Vagina (tissue), 2 donors: ENCODE measurements at places on chromosomes 2 and 18.

GRCh38 chr2:23008440-23008839 lies 376.5 kb upstream of the KLHL29 start:
- no peak for DNase-seq

GRCh38 chr2:120770176-120770575 lies 34.5 kb downstream of the GLI2 start:
- no peak for DNase-seq

DNA sequence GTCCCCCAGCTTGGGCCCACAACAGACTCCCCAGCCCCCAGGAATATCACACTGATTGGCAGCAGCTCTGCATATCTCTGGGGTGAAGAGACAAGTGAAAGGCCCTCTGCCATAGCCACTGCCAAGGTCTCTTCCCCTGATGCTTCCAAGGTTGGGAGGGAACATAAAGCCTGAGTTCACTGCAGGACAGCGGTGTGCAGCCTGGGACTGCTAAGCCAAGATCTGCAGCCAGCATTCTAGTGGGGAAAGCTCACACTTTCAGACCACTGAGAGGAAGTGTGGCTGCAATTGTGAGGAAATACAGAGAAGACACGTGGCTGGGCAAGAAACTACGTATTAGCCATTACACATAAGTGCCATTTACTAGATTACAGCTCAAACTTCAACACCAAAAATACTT lies 100.7 kb downstream of the MAIP1 start:
- no peak for DNase-seq

DNA sequence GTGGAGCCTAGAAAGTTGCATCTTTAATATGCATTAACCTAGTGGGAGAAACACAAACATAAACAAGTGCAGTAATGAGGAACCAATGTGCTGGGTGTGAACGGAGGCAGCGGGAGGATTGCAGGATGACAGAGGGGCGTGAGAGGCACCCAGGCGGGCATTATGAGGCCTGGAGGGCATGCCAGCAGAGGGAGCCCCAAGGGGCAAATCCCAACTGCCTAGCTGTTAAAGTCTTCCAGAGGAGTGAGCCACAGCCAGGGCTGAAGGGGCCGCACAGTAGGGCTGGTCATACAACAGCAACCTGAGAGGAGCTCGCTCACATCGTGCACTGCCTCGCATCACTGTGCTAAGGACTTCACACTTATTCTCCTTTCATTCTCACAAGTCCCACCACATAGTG lies 13.3 kb upstream of the PRELID3A start:
- no peak for DNase-seq

- no peak for DNase-seq
Measured at GRCh38 chr2:70046534-70046933, 40.7 kb upstream of the PCBP1 start.

DNA sequence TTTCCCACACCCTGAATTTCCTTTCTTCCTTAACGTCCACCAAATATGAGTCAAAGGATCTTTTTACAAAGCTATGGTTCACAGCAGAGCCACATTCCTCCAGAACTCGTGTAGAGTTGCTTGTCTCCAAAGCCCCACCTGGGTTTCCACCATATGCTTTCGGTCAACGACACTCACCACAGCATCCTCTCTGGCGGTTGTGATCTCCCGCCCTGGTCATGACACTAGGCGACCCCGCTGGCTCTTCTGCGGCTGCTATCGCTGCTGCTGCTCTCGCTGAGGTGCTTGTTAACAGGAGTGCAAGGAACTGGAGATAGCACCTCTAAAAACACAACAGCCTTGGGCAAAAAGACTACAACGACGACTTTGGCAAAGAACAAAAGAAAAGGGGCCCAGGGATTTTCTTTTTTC lies 340 bp downstream of the SLC40A1 start:
- DNase-seq: no peak

DNA sequence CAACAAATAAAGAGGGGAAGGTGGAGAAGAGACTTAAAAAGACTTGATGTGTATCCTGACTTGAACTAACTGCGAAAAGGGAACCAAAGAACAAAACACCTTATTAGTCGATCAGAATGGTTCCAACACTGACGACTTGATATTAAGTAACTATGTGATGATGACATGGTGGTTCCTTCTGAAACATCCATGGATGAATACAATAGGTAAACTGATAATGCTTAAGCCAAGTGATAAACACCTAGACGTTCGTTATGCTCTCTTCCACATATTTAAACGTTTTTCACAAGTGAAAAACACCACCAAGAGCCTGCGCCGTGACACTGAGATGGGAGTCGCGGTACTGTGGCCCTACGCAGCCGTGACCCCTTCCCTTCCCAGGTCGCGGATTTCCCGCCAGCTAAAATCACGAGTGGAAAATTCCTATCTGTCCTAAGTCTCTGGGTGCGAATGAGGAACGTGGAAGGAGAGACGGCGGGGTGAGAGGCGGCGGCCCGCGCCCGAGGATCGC lies 797 bp downstream of the TTC32 start:
- no peak for DNase-seq

GRCh38 chr18:70385474-70385873 lies 96.6 kb downstream of the SOCS6 start:
- DNase-seq: no peak

- DNase-seq: no peak
Measured at GRCh38 chr2:7032371-7032770, 115.2 kb downstream of the RNF144A start.

GRCh38 chr2:147133286-147133908 lies 711.4 kb upstream of the ACVR2A start:
- DNase-seq: no peak

GRCh38 chr2:45984896-45985473 lies 312.2 kb upstream of the EPAS1 start:
- peak; percentile 62 for DNase-seq

GRCh38 chr2:56681659-56682396 lies 498.0 kb downstream of the CCDC85A start:
- DNase-seq: no peak

DNA sequence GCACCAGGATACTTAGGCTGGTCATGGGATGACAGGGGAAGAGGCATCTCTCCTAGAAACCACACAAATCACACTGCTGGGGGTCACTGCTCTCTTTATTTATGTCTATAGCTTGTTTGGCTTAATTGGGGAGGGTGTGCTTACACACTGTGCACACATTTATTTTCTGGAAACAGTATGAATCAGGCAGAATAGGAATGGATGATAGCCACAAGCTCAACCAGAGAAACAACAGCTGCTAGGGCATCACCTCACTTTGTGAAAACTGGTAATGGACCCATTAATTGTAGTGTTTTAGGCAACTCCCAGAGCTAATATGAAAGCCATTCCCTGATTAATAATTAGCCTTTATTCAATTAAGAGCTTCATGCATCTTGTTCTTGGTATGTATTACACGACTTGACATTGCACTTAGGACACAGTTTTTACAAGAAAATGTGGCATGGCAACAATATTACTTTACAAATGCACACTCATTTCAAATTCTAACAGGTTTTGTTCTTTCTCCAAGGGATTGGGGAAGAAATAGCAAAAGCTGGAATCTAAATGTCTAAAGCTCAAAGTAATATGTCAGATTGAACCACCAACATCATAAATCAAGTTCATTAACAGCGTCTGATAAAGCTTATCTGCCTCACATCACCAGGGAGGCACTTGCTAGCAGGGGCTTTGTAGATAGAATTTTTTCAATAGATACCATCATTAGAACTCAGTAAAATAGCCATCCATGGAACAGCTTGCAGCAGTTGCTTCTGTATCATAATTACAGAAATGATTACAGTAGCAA lies 361.9 kb upstream of the FSHR start:
- no peak for DNase-seq

GRCh38 chr2:152894051-152894450 lies 175.6 kb downstream of the ARL6IP6 start:
- DNase-seq: no peak

DNA sequence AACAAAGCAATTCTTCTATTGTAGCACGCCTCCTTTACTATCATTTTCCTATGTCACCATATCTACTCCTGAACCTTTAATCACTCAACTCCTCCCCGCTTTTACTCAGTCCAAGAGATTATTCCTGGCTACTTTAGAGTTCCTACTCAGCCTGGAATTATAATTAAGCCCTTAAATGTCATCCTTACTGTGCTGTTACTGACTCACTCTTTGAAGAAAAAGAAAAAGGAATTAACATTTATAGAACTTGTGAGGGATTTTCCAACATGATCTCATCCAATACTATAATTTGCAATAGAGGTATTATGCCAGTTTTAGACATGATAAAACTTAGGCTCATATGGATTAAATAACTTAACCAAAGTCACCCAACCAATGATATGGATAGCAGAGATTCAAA lies 61.7 kb downstream of the CCDC88A start:
- DNase-seq: no peak

DNA sequence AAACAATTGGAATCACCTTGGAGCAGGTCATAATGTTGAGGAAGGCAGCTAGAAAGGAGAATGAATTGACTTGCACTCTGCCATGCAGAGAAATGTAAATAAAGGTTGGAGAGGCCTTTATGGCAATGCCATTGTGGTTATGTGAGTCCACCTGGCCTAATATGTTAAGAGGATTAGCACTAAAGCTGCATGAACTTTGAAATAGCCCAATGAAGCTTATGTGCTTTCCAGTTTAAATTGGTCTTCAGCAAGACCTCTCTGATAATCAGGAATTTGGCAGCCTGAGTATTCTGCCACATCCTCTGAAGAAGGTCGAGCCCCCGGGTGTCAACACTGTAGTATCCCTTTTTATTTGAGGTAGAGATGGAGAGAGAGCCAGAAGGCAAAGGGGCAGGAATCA lies 464.9 kb downstream of the CDH2 start:
- no peak for DNase-seq

DNA sequence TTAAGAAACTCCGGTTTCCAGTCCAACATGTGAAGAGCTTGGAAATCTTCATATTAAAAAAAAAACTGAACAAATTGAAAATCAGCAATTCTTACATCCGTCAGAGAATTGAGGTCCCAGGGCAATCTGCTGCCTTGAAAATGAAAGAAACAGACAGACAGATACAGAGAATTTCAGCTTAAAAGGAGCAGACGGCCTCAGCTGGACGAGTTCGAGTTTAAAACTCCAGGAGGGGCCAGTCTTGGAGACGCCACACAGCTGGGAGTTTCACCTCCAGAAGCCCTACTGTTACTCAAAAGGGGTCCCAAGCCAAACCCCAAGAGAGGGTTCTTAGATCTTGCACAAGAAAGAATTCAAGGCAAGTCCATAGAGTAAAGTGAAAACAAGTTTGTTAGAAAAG lies 226.5 kb upstream of the ARL4C start:
- no peak for DNase-seq

GRCh38 chr2:169072163-169072925 lies 3.0 kb downstream of the DHRS9 start:
- DNase-seq: no peak

- DNase-seq: no peak
Measured at GRCh38 chr2:232363784-232364615, 14.6 kb upstream of the ALPP start.

DNA sequence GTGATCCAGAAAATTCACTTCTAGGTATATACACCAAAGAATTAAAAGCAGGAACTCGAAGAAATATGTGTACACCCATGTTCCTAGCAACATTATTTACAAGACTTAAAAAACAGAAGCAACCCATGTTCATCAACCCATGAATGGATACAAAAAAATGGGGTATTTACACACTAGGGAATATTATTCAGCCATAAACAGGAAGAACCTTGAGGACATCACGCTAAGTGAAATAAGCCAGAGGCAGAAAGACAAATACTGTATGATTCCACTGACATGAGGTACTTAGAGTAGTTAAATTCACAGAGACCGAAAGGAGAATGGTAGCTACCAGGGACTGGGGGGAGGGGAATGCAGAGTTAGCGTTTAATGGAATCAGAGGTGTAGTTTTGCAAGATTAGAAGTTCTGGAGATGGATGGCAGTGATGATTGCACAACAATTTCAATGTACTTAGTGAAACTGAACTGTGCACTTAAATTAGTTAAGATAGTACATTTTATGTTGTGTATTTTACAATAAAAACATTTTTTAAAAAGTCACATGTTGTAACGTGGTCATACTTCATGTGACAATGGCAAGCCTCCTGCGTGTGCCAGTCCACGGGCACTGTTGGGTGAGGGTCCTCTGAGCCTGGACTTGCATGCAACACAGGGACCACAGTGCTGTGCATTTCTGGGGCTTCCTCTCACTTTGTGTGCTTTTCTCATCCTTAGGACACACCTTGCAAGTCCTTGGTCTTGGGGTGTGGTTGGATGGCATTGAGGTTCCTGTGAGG lies 206.1 kb upstream of the HDAC4 start:
- DNase-seq: no peak
